Lung (tissue), 17 donors: ENCODE measurements at places on chromosomes 11 and 22.

GRCh38 chr11:103488031-103488461 lies 378.8 kb downstream of the DYNC2H1 start:
- DNase-seq, result no peak

DNA sequence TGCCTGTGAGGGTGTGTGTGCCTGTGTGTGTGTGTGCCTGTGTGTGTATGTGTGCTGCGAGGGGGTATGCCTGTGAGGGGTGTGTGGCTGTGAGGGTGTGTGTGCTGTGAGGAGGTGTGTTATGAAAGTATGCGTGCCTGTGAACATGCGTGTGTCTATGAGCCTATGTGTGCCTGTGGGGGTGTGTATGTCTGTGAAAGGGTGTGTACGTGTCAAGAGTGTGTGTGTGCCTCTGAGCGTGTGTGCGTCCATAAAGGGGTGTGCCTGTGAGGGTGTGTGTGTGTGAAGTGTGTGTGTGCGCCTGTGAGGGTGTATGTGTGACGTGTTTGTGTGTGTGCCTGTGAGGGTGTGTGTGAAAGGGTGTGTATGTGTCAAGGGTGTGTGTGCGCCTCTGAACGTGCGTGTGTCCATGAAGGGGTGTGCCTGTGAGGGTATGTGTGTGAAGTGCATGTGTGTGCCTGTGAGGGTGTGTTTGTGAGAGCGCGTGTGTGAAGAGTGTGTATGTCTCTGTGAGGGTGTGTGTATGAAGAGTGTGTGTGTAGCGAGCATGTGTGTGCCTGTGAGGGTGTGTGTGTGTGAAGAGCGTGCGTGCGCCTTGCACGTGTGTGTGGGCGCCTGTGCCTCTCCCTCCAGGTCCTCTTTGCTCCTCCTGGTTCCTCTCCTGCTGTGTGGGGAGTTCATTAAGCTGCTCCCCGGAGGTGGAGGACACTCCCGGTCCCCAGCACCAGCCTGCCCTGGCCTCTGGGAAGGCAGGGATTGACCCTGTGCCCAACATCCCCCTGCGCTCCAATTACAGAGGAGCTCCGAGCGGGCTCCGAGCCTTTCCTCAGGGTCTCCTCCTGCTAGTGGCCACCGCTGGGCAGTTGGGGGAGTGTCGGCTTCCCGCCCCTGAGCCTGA lies 53.3 kb downstream of the CACNA1I start:
- DNase-seq, result no peak

- peak; percentile 84 for DNase-seq
Measured at GRCh38 chr11:61509043-61510029, 787 bp downstream of the LRRC10B start.

- DNase-seq, result no peak
Measured at GRCh38 chr11:124096364-124096763, 18.9 kb upstream of the VWA5A start.

DNA sequence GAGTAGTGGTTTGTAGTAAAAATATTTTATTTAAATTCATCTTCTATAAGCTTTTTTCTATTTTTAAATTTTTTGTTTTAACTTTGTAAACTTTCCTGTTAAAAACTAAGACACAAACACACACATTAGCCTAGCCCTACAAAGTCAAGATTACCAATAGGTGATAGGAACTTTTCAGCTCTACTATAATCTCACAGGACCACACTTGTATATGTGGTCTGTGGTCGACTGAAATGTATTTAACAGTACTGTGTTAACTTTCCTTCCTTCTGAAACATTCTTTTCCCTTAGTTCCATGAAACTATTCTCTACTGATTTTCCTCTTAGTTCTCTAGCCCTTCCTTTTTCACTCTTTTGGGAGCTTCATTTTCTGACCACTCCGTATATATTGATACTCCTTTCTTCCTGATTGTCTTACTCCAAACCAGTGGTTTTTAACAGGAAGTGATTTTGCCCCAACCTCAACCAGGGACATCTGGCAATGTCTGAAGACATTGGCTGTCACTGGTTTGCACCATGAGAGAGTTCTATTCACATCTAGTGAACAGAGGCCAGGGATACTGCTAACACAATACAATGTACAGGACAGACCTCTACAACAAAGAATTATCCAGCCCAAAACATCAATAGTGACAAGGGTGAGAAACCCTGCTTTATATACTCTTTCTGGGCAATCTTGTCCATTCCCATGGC lies 8.8 kb downstream of the ZW10 start:
- no peak for DNase-seq

DNA sequence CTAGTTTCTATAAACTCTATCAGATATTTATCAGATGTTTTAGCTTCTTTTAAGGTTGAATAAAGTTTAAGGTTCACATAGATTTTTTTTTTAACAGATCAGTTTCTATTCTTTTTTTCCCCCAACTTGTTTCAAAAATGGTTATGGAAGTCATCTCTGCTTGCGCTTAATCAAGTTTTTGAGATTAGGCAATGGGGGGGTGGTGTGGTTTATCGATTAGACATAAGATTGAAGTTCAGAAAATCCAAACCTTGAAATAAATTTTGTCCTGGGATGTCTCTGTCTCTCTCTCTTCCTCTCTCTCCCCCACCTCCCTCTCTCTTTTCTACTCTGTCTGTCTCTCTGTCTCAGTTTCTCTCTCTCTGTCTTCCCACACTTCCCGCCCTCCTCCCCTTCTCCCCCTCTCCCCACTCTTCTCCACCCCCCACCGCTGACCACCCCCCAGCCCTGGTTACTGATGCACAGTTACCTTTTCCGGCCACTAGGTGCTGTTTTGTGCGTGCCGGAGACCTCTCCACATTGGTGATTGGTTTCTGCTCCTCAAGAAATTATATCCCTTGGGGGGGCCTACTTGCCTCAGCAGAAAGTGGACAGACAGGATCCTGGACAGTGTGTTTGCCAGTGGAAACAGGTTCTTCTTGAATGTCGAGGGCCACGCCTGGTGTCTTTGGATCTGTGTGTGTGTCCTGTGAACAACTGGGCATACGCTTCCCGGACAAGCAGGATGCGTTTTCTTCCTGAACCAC lies 29.7 kb upstream of the ANO1 start:
- DNase-seq, result peak; percentile 33

DNA sequence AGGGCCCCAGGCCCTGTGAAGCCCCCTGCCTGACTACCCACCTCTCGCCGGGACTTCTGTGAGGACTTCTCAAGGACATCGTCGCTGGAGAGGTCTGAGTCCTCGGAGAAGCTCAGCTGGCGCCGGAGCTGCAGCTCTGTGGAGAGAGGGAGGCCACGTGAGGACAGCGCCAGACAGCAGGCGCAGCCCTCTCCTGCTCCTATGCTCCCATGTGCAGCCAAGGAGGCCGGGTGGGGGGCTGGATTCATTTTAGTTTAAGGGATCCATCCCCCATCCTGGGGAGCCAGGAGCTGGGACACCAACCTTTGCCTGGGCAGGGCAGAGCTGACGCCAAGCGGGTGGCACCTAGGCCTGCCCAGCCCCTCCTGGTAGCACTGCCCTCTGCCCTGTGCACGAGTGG lies 42.4 kb upstream of the BID start:
- DNase-seq, result no peak

- no peak for DNase-seq
Measured at GRCh38 chr11:720017-720641, 14.1 kb downstream of the EPS8L2 start.

- peak; percentile 61 for DNase-seq
Measured at GRCh38 chr11:74739546-74740270, 8.5 kb upstream of the CHRDL2 start.

DNA sequence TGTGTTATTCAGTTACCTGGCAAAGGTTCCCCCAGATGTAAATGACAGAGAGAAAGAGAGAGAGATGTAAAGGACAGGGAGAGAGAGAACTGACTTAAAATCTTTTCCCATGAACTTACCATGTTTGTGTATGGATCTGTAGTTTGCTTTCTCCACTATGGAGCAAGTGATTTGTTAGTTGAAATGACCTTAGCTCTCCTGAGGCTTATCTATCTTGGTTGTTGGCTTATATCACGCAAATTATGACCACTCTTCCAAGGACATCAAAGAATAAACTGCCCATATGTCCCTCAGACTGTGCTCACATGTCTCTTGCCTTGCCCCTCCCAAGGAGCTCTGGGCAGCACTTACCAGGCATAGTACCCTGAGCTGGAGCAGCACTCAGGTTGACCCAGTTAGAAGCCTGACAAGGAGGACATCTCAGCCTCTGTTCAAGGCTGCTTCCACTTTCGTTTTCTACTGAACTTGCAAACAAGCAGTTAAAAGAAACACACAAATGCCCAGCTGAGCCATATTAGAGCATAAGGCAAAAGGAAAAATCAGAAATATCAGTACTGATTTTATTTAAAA lies 95.3 kb upstream of the RCN1 start:
- DNase-seq, result peak; percentile 31

DNA sequence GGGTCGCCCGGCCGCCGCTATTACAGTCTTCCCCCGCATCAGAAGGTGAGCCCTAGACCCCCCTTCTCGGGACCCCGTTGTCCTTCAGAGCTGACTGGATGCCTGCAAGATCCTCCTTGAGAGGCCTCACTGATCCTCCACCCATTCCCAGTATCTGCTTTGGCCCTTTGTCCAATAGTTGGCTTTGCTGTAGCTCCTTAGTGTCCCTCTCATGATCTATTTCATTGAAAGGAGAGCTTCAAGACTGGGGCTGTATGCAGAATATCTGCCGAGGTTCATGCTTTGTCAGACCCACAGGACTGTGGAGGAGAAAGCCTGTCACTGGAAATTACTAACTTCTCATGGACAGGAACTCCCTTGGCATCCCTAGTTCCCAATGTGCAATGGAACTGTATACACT lies 499 bp downstream of the DLAT start:
- peak; percentile 41 for DNase-seq

DNA sequence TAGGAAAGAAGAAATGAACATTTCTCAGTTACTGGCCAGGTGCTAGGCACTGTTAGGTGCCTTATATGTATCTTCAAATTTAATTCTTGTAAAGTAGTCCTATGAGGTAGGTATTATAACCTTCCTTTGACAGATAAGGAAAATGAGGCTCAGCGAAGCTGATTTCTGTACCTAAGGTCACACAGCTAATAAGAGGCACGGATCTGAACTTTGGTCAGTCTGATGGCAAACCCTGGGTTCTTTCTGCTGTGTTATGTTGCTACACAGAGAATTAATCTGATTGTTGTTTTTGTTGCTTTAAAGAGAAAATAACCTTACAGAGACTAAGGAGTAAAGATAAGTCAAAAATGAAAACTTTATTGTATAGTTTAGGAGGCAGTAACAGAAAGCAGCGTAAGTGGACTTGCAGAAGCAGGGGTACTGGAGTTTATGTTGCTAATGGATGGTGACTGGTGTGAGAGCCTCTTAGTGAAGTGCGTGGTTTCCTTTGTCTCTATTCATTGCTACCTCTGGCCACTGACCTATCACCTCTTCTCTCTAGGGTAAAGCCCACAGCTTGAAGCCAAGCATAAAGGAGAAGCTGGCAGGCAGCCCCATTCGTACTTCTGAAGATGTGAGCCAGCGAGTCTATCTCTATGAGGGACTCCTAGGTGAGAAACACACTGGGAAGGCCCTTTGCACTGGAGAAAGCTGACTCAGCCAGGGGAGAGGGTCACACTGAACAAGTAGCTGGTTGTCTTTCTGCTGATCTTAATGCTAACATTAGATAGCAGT lies 38.3 kb downstream of the MADD start:
- DNase-seq, result no peak

GRCh38 chr22:20553947-20554741 lies 46.7 kb downstream of the MED15 start:
- DNase-seq, result no peak

GRCh38 chr11:2929950-2930703 lies 907 bp upstream of the PHLDA2 start:
- no peak for DNase-seq

GRCh38 chr11:111185266-111185665 lies 60.3 kb upstream of the POU2AF2 start:
- DNase-seq, result no peak

DNA sequence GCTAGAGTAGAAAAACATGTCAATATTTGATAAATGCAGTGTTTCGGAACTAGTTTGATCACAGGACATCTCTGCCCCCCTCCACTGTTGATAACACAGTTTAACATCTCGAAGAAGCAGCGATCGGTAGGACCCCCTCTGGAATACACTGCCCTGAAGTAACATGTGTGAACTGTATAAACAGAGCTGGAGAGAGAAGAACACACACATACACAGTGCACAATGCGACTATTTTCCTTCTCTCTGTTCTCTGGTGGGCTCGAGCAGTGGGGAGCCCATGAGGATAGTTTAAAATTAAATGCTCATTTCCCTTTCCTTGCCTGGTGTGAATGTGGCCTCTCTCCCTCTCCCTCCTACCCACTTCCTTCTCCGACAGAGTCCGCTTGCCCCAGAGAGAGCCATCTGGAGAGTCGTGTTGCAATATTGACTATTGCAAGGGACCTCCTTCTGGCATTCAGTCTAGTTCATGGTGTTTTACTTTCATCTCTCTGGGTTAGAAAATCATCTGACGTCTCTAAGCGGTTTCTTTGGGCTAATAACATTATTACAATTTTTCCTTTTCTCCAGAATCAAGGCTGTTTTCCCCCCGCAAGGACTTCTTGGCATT lies 51.6 kb upstream of the BARX2 start:
- peak; percentile 69 for DNase-seq

GRCh38 chr11:96037405-96037949 lies 113.6 kb upstream of the MTMR2 start:
- peak; percentile 44 for DNase-seq

DNA sequence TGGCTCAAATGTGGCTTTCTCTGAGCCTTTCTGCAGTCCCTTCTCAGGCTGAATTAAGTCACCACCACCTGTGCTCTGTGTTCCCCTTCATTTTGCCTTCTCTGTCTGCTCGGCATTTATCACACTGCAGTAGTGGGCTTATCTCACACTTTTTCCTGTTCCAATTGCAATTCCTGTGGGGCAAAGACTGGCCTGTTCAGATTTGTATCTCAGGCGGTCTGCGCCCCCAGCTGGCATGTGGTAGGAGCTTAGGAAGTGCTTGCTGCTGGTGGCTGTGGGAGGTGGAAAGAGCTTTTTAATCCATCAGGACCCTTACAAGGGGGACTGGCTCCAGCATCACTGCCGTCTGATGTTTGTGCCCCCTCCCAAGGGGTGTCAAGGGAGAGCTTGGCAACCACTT lies 21.2 kb downstream of the BMAL1 start:
- DNase-seq, result no peak

DNA sequence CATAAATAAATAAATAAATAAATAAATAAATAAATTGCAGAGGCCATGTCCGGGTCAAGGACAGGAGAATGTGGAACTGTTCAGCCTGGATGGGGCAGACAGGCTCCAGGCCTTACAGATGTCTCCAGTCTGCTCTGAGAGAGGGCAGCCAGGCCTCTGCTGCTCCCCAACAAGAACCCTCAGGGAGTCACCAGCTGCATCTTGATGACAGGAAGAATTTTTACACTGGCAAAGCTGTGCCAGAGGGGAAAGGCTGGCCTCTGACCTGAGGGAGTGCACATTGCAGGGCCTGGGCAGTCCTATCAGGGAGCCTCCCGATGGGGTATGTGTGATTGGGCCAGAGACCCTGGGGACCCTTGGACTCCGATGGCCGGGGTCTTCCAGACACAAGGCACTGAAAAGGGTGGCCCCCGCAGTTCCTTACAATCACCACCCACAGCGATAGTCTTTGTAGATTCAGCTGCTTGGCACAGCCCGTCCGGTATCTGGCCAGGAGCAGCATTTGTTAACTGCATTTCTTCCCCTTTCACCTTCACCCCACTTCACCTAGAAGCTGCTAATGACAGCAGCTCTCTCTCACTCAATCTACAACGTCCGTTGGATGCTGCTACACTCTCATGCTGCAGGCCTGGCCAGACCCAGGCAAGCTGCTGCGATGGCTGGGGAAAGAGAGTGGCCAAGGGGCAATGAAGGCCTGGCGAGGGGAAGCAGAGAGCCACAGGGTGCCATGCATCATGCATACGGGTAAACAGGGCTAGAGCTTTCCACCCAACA lies 8.1 kb downstream of the MOGAT2 start:
- DNase-seq, result no peak

GRCh38 chr11:42066113-42066512 lies 606.7 kb upstream of the LRRC4C start:
- no peak for DNase-seq
